ENCODE measurements at places on chromosomes 11 and 22.

- no peak for DNase-seq
Measured at GRCh38 chr11:92495107-92495793, 270.6 kb downstream of the FAT3 start.

DNA sequence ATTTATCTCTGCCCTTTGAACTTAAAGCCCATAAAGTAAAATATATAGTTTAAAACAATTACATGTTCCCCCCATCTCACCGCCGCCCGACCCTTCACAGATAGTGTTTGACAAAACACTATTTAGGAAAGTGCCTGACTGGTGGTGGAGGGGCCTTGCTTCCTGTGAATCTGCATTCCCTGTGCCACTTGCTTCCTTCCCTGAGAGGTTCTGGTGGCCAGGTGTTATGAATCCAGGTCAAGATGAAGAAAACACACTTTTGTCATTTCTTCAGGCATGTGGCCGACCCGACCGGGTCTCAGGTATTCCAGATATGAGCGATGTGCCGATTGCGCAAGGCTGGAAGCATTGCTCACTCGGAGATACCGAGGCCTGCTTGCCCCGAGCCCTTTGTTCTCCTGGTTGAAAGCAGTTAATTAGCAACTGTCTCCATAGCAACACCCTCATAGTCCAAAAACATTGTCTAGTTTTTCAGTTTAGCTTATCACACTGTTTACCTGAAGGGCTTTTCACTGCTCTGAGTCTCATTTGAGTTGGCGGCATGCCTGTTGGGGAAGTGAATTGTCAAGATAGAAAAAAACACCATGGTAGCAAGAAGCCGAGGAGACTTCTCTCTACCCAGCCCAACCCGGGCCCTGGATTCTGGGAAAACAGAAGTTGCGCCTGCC is 128.3 kb downstream of the TEAD1 start:
- DNase-seq: no peak

- no peak for DNase-seq
Measured at GRCh38 chr11:46868912-46869311, 22.8 kb upstream of the CKAP5 start.

DNA sequence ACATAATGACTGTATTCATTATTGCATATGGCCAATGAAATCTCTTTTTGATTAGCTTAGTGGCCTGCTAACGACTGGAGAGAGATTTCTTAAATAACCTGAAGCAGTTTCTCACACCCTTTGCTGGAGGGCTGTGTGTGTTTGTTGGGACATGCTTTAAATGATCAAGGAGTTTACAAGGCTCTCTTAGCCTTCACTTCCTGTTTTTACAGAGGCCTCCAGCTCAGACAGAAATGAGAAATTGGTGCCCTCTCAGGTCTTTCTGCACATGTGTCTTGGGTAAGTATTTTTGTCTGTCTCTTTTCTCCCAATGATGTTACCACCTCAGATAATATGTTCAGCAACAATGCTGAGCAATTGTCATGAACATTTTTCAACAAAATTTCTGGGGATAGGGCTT is 884.4 kb upstream of the CNTN5 start:
- no peak for DNase-seq

GRCh38 chr11:44899959-44900358 is 50.7 kb downstream of the TP53I11 start:
- peak; percentile 44 for DNase-seq

GRCh38 chr11:69249311-69250185 is 44.4 kb upstream of the MYEOV start:
- no peak for DNase-seq

GRCh38 chr11:122681735-122682134 is 26.2 kb downstream of the UBASH3B start:
- no peak for DNase-seq

GRCh38 chr11:128765571-128766549 is 72.0 kb downstream of the FLI1 start:
- no peak for DNase-seq

- no peak for DNase-seq
Measured at GRCh38 chr11:76987203-76987602, 47.0 kb upstream of the B3GNT6 start.

GRCh38 chr11:104968856-104969776 is 742 bp upstream of the CASP4 start:
- DNase-seq: no peak

DNA sequence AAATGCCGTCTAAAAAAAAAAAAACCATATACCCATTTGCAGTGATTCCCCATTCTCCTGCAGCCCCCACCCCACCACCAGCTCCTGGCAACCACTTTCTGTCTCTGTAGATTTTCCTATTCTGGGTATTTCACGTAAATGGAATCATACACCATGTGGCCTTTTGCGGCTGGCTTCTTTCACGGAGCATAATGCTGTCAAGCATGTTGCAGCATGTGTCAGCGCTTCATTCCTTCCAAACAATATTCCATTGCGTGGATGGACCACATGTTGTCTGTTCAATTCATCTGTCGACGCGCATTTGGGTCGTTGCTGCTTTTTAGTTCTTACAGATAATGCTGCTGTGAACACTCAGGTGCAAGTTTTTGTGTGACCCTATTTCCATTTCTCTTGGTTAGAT is 14.8 kb upstream of the EMID1 start:
- DNase-seq: no peak

DNA sequence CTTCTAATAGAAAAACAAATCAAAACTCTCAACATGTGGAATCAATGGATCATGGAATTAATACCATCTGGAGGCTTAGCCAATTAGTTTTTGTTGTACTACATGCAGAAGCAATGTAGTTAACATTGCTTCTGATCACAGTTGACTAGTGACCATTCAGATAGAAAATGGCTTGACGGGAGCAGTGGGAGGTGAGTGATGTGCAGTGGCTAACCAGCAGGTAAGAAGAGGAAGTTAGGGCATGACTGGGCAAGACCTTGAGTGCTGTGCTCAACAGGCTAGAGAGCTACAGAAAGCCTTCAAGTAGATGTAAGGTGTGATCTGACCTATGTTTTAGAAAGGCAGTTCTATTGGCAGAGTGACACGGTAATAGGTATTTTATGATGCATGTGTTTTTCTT is 60.7 kb upstream of the ALKBH3 start:
- DNase-seq: no peak

- no peak for DNase-seq
Measured at GRCh38 chr22:35725521-35725920, 7.8 kb downstream of the APOL5 start.

GRCh38 chr22:30506507-30506968 is 1.0 kb upstream of the SEC14L4 start:
- DNase-seq: no peak

DNA sequence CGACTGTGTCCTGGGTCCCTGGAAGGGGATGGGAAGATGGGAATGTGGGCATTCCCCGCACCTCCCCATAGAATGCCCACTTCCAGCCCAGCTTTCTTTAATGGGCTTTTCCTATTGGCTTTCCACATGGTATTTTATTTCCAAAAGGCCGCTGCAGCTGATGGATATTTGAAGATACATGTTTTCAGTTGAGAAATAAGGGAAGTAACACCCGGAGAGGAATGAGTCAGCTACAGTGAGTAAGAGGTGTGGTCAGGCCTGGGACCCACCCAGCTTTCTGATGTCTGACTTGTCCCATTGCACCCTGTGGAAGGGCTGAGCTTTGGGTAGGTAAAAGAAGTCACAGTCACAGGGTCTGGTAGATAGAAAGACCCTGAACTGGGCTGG is 476.9 kb downstream of the MIAT start:
- DNase-seq: peak; percentile 52

DNA sequence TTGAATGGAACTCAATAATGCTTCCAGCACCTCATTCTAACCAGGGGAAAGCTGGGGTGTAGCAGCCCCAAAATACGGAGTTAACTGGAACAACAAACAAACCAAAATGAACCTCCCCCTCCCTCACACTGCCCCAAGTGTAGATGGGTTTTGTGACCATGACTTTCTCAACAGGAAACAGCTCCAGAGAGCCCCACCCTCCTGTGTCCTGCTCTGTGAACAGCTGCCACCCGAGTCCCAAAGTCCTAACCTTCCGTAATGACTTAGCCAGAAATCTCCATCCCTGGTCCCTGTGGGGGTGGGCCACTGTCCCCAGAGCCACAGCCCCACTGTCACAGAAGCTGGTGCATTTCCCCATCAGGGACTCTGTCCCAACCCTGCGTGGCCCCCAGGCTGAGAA is 155.4 kb downstream of the CRYBB2 start:
- DNase-seq: no peak

DNA sequence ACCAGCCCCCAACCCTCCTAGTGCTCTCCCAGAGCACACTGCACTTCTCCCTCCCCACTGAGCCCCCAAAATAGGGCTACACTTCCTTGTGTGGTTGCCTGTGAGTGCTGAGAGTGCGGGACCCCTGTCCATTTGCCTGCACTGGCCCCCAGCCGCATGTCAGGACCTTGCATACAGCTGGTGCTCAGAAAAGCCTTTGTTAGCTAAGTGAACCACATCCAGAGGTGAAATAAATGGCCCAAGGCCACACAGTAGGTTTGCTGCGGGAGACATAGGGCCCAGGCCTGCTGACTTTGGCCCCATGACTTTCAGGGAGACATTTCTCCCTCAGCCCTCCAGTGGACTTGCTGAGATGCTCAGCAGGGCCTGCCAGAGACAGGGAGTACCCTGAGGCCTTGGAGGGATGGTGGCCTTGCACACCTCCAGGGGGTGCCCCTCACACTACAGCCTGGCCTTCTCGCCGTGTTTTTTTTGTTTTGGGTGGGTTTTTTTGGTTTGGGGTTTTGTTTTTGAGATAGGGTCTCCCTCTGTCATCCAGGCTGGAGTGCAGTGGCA is 10.2 kb downstream of the SSTR3 start:
- no peak for DNase-seq

GRCh38 chr11:117501237-117501898 is 173.7 kb downstream of the CEP164 start:
- no peak for DNase-seq

DNA sequence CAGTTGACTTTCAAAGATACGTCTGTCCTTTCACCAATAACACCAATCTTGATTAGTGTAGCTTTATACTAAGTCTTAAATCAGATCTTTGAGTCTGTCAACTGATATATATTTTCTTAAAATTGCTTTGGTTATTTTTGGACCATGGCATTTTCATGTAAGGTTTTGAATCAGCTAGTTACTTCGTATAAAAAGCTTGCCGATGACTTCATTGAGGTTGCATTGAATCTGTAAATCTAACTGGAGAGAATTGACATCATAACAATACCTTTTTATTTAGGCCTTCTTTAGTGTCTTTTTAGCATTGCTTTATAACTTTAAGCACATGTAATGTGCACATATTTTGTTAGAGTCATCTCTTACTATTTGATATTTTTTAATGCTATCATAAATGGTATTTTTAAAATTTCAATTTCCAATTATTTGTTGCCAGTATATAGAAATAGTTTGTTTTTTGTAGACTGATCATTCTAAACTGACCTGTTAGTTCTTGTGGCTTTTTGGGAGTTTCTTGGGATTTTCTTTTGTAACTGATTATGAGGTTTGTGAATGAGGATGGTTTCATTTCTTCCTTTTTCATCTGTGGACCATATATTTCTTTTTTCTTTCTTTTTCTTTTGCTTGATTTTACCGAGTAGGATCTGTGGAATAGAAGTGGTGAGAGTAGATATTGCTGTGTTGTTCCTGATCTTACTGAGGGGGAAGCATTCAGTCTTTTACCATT is 61.4 kb downstream of the DDX10 start:
- DNase-seq: no peak

DNA sequence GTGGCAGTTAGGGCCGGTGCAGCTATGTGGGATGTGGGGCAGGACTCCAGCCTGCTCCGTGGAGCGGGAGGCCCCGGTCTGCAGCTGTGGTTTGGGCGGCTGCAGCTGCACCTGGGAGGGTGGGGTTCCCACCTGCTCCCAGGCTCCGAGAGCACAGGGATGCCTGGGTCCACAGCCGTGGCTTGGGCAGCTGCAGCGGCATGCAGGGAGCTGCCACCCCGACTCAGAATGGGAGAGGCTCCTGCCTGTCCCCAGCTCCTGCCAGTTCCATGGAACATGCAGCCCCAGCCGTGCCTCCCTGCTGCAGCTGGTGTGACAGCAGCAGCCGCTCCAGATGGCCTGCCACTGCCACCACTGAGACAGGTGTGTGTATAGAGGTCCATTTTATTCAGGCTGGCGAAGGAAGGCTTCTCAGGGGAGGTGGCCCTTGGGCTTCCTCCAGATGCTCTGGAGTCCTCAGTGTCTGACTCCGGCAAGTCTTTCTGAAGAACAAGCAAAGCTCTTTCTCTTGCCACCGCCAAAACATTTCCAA is 21.8 kb upstream of the UPK3A start:
- no peak for DNase-seq

Measured in H54 (cell line).